HT-29 (cell line): ENCODE measurements at places on chromosomes 7 and 10.

GRCh38 chr7:140326116-140326928, 72.0 kb downstream of the SLC37A3 start:
- peak; percentile 81 for DNase-seq

- DNase-seq: no peak
Observed at GRCh38 chr7:129083525-129083924, 28.6 kb upstream of the TNPO3 start.

DNA sequence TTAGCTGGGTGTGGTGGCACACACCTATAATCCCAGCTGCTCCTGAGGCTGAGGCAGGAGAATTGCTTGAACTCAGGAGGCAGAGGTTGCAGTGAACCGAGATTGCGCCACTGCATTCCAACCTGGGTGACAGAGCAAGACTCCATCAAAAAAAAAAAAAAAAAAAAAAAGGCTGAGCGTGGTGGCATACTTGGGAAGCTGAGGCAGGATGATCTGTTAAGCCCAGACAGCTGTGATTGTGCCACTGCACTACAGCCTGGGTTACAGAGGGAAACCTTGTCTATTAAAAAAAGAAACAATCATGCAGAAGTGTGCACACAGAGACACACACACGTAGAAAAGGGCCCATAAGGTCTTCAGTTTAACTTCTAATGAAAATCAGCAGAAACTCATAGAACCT, 150.6 kb downstream of the TPST1 start:
- no peak for DNase-seq

DNA sequence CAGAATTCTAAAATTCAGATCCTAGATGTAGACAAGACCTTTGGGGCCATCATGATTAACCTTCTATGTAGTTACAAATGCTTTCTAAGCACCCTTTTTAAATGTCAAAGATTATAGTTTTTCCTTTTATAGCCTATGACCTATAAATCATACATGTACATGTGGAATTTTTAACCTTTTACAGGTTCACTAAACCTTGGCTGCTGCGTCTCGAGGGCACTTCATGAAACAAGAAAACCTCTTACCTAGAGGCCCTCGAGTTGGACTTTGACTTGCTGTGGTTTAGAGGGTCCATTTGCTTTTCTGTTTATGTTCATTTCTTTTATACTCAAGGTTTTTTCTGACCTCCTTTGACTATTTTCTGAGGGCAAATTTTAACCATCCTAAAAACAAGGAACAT, 302.2 kb downstream of the CSTF2T start:
- DNase-seq: no peak
